ENCODE measurements at places on chromosomes 16 and 17. TPM values are rescaled to one million over a fixed set of nuclear protein-coding genes. Genes with fewer than 3 reads are reported as not detected.

The CSF3 gene
- total RNA-seq = not detected

The SOST gene
- total RNA-seq = not detected

The PERCC1 gene
- 0.49 TPM for total RNA-seq

The PHOSPHO1 gene
- not detected for total RNA-seq

The TP53TG3F gene
- not detected for total RNA-seq

The ST6GALNAC2 gene
- 3.3 TPM for total RNA-seq

Measured in CD4-positive, alpha-beta memory T cell (primary cell).